Nucleus accumbens (tissue), 56 donors: ENCODE measurements at places on chromosomes 13 and 19.

GRCh38 chr13:23433171-23434153, at the start of gene SACS:
Gene SACS, minus strand, starts transcription at chr13:23433702. Its CDS starts 22,463 bp downstream, at chr13:23411239.
- DNase-seq, result peak; percentile 35

GRCh38 chr13:53121131-53121773, 92.6 kb downstream of the OLFM4 start:
- DNase-seq, result no peak

DNA sequence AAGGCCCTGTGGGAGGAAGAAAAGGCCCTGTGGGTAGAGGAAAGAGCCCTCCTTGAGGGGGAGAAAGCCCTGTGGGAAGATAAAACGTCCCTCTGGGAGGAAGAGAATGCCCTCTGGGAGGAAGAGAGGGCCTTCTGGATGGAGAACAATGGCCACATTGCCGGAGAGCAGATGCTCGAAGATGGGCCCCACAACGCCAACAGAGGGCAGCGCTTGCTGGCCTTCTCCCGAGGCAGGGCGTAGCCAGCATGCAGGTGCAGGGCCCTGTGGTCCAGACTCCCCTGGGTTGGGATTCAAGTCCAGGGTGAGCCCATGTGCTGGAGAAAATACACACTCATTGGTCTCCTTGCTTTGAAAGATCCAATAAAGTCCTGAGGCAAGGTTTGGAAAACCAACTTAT, 4.1 kb downstream of the CCDC70 start:
- DNase-seq, result no peak

GRCh38 chr13:34391076-34391475, 551.0 kb upstream of the NBEA start:
- DNase-seq, result no peak

DNA sequence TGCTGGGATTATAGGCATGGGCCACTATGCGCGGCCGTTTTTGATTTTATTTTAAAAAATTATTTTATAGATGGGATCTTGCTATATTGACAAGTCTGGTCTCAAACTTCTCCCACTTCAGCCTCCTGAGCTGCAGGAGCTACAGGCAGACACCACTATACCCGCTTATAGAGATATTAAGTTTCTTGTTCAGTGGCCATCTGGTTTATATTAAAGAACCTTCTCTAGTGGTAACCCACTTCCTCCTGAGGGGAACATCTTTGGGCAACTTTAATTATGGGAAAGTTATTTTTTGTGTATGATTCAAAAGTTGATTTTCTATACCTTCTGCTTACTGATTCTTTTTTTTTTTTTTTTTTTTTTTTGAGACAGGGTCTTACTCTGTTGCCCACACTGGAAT, 172.7 kb downstream of the KLF5 start:
- no peak for DNase-seq

DNA sequence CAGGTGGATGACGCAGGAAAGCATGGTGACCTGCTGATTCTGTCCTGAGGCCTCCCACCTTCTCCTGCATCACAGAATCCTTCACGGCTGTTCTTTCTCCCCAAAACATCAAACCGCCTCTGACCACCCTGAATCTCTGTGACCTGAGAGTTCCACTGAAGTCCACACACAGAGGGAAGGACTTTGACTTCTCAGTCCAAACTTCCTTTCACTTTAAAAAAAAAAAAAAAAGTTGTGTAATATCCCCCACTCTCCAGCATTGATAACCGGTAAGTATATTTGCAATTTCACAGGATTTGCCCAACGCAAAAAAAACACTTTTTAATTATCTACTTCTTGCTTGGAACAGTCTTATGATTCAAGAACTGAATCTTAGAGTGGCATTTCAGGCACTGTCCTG, 259.5 kb upstream of the IRS2 start:
- DNase-seq, result no peak

DNA sequence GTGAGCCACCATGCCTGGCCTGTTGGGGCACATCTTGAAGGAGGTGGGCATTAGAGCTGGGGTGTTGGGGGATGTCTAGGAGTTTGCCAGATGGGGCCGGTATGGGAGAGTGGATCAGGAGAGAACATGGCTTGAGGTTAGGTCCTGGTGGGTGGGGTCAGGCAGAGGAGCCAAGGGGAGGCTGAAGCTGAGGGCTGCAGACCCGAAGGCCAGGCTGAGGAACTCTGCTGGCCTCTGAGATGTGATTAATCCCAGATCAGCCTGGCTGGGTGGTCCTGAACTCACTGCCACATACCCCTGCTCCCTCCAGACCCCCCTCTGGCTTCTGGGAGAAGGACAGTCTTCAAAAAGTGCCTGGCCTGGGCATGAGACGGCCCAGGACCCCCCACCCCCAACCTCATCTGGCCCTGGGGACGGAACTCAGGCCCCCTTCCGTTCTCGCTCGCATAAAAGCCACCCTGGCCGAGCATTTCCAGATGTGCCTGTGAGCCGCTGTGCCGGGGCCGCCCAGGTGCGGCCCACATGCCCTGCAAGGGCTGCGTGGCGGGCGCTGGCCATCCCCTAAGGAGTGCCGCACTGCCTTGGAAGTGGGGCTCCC, 2.7 kb downstream of the FSTL3 start:
- no peak for DNase-seq

DNA sequence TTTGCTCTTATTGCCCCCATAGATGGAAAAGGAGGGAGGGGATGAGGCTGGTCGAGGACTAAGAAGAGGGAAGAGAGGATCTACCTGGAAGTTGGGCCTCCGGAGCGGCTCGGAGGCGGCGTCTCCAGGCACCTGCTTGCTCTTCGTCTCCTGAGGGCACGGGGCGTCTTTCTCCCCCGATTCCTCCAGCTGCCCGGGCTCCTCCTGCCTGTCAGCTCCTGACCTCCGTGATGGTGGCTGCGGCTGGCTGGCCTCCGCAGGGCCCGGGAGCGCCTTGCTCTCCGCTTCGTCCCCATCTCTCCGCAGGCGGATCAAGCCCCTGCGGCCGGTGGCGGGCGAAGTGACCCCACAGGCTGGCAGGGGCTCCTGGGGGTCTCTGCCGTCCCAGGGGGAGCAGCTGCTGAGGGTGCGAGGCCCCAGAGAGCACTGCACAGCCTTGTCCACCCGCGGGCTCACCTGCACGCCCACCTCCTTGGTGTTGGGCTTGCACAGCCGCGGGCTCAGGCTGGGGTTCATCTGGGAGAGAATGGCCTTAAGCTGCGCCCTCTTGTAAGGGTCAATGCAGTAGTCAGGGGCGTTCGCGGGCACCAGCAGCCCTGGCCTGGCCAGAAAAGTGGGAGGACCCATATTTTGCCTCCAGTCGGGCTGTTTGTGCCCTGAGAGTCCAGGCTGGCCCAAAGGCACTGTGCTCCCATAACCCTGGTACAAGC, 3.8 kb downstream of the ZAR1L start:
- DNase-seq, result no peak

- no peak for DNase-seq
Observed at GRCh38 chr13:77034881-77035280, 7.9 kb upstream of the FBXL3 start.

DNA sequence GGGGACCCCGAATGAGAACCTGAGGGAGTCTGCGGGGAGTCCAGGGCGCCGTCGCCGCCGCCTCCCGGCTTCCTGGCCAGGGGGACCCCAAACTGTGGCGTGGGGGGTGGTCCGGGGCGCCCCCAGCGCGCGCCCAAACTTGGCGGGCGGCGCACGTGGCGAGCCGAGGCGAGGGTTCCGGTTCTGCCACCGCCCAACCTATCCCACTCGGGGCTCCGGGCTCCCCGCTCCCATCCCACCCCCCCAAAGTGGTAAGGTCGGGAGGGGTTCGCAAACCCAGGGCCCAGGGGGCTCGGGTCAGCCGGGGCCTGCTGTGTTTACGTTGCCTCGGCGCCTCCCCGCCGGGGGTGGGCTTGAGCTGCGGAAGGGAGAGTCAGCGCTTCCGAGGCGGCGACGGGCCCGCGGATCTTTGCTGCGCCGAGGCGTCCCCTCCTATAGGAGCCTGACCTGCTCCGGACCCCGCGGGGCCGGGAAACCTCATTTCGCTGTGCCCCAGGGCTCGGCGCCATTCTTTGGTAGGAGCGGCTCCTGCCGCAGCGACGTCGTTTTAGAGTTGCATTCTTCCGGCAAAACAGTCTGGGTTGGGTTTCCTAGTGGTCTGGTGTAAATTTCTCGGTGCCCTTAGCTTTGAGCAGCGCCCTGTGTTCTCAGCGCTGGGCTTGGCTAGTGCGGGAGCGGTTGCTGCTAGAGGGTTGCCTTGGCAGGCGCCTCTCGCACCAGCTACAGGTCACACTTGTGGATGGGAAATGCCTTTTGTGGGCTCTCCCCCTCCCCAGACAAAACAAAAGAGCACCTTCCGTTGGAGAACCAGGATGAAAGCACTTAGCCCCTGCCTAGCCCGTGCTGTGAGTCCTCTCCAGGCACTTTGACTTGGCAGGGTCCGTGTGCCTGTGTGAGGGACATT, 1.2 kb downstream of the DAZAP1 start:
- DNase-seq, result no peak

- DNase-seq, result no peak
Observed at GRCh38 chr19:45763691-45764294, 5.3 kb downstream of the SIX5 start.

GRCh38 chr13:105920370-105920769, 615.1 kb downstream of the EFNB2 start:
- DNase-seq, result no peak

- peak; percentile 20 for DNase-seq
Observed at GRCh38 chr19:38145623-38146022, 78.4 kb downstream of the DPF1 start.

DNA sequence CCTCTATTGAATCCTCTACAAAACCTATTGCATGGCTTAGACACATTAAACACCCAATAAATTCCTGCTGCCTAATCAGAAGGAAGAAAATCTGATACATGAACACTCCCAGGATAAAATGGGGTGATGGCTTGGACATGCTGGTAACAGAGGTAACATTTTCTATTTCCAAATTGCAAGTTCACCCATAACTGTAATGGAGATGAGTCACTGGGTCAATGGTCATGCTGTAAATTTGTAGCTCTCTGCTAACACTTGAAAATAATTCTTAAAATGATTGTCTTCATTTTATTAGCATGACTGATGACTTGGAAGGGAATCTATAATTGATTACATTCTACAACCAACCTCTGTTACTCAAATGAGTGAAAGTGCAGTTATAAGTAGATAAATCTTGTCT, 434.1 kb downstream of the FGF14 start:
- DNase-seq, result no peak

DNA sequence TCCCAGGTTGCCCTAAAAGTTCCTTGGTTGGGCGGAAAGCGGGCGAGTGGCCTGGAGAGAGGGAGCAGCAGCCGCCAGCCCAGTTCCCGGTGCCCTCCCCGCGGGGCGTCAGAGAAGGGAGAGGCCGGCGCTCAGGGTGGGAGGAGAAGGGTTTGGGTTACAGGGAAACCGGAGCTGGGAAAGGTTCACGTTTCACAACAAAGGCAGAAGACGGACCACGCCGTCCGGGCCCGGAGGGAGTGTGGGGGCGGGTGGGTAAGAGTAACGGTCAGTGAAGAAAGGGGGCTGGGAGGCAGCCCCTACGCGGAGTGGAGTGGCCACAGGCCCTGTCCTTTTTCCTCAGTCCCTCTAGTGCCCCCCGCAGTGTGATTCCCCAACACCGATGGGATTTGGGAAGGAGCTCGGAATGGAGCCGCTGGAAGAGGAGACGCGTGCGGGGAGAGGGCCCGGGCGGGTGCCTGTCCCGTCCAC, 1.6 kb downstream of the SIX5 start:
- DNase-seq, result no peak
